ENCODE measurements at places on chromosomes 3 and 15.

DNA sequence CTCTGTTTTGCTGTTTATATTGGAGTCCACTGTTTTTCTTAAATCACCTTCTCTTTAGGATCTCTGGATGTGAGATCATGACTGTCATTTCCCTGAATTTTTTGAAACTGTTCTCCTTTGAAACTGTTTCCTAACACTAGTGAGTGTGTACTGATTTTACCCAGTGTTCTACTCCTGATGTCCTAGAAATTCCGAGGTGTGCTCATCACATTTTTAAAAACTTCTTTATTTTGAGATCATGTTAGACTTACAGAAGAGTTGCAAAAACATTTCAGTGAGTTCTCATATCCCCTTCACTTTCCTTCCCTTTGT is 292.6 kb downstream of the NFKBIZ start:
- H3K4me1 ChIP-seq = peaks cover 21% of the 10 kb centered on the region
- H3K36me3 ChIP-seq = no peaks in the 10 kb centered on the region
- H3K27ac ChIP-seq = no peak overlapping the region
- DNase-seq = no peak

DNA sequence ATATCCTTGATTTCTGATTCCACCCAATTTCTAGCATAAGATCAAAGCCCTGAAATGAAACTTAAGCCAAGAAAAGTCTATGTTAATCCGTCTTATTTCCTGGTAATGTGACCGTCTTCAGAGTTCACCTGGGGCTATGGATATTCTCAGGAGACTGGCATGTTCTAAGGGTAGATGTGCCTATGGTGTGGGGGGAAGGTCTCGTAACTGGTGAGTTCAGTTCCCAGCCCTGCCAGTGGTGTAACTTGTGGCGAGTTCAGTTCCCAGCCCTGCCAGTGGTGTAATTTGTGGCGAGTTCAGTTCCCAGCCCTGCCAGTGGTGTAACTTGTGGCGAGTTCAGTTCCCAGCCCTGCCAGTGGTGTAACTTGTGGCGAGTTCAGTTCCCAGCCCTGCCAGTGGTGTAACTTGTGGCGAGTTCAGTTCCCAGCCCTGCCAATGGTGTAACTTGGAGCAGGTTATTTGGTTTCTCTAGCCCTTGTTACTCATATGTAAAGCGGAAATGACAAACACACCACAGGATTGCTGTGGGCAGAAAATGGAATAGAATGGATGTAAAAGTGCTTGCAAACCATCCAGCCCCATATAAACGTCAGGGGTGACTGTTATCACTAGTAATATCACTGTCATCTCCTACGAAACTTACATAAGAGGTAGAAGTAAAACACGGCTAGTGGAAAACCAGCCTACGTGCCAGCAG is 30.4 kb downstream of the SLC51A start:
- no peak for DNase-seq
- H3K4me1 ChIP-seq = no peaks in the 10 kb centered on the region
- H3K4me3 ChIP-seq = no peak overlapping the region
- H3K36me3 ChIP-seq = peaks cover 12% of the 10 kb centered on the region

GRCh38 chr3:57934373-57934772 is 73.8 kb upstream of the FLNB start:
- H3K4me3 ChIP-seq = no peak overlapping the region
- no peak overlapping the region for H3K27ac ChIP-seq
- H3K27me3 ChIP-seq = no peaks in the 10 kb centered on the region
- H3K4me1 ChIP-seq = no peaks in the 10 kb centered on the region

GRCh38 chr3:168878655-168879054 is 782.9 kb upstream of the GOLIM4 start:
- no peaks in the 10 kb centered on the region for H3K27me3 ChIP-seq
- no peak overlapping the region for H3K4me3 ChIP-seq
- peaks cover 2% of the 10 kb centered on the region for H3K4me1 ChIP-seq
- H3K27ac ChIP-seq = no peak overlapping the region
- H3K36me3 ChIP-seq = no peaks in the 10 kb centered on the region

GRCh38 chr15:64163659-64164362 is 989 bp upstream of the PPIB start:
- peaks cover 38% of the 10 kb centered on the region for H3K4me1 ChIP-seq
- H3K4me3 ChIP-seq = peak overlapping the region; percentile 74
- H3K27me3 ChIP-seq = no peaks in the 10 kb centered on the region
- peaks cover 15% of the 10 kb centered on the region for H3K36me3 ChIP-seq

DNA sequence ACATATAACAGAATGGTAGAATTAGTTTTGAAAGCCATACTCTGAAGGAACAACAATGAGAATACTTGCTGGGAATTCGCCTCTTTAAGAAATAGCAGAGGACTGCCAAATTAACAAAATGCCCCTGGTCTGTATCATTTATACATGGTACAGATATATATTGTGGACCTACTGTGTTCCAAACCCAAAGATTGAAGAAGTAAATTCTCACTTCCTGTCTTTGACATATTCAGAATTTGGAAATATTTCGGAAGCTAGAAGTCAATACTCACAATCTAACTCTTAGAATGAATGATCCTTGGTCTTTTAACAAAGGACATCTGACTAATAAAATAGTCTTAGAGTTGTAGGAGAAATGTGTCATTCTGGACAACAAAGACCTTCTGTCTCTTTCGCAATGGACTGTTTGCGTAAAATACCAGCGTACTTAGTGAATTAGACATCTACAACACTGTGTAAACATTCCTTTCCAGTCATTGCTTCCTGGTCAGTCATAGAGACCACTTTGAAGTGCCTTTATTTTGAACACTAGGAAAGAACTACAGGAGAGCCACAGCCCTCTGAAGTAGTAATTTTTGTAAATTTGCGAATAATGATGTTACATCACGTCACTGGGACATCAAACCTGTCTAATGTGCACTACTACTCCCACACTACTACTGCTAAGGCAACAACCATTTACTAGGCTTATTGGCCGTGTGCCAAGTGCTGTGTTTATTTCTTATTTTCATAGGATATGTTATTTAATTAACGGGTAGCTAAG is 68.0 kb downstream of the CHL1 start:
- no peak overlapping the region for H3K27ac ChIP-seq
- H3K4me3 ChIP-seq = no peak overlapping the region
- no peaks in the 10 kb centered on the region for H3K36me3 ChIP-seq
- H3K4me1 ChIP-seq = no peaks in the 10 kb centered on the region
- no peak for DNase-seq

All from chondrocyte (in vitro differentiated cells).